ENCODE measurements at places on chromosomes 11 and 22.
A peak's percentile ranks its signal among the peaks of the same experiment; 100 is the strongest.

DNA sequence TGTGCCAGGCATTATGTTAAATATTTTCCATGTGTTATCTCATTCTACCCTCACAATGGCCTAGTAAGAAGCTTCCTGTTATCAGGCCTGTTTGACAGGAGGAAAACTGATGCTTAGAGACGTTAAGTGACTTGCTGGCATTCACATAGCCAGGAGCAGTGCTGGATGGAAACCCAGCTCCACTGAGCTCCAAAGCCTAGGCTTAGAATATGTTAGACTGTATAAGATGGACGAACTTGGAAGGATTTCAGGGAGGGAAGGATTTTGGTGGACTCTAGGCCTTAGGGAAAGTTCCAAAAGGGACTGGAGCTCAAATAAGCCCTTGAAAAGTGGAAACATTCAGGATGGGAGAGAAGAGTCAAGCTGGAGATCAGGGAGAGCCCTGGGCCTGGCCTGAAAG, 2.1 kb downstream of the CD44 start:
- peak; percentile 42 for DNase-seq

- no peak for DNase-seq
These were observed 45.6 kb upstream of the PLET1 start for GRCh38 chr11:112306230-112306629.

DNA sequence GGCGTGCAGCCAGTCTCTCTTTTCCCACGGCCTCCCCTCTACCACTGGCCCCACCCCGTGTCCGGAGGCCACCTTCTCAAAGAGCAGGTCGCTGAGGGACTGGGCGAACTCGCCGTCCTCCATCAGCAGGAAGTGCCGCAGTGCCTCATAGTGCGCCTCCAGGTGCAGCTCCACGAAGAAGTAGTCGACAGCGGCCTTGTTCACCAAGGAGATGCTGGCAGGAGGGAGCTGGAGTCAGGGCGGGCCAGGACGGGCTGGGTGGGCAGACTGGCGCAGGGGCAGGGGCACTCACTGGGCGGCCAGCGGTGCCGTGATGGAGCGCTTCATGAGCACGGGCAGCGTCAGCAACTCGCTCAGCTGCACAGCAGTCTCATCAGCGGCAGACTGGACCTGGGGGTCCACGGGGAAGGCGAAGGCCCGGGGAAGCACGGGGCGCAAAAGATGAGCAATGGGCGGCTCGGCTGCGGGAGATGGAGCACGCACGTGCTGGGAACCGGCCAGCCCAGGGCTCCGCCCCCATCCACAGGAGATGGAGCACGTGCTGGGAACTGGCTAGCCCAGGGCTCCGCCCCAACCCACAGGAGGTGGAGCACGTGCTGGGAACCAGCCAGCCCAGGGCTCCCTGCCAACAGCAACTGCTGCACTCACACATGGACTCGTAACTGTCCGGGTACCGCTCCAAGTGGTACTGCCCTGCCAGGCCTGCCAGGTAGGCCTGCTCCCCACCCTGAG, 18.4 kb downstream of the SELENOO start:
- DNase-seq = peak; percentile 61

DNA sequence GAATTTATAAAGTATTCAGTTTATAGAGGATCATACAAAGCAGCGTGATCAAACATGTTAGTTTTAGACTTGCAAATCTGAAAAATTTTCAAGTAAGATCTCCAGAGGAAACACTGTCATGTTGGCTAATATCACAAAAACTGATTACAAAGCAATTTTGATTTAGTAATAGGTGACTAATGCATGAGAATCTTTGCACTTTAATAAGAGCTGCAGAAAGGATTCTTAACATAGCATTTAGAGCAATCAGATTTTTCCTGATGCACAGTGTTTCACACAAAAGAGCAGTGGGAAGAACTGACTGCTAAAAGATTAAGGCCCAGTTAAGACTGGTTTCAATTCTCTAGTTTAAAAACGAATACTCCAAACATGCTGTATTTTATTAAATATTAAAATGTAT, 321.2 kb downstream of the GUCY1A2 start:
- DNase-seq = peak; percentile 66

- DNase-seq = peak; percentile 82
These were observed 824 bp upstream of the CBX6 start for GRCh38 chr22:38872831-38873248.

DNA sequence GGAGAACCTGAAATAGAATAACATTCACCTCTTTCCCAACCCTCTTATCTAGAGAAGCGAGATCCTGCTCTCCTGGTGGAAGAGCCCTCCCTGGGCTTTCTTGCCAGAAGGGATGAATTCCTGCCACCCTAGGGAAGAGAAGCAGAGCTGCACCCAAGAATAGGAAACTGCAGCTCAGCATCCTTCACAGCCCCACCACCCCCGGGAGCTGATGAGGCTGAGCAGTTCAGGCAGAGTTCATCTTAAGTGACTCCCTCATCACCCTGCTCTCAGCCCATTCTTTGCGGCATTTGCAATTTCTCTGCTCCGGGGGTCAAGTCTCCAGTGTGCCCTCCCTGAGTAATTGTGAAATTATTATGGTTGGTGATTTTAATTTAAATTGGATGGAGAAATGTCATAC, 514.9 kb downstream of the BUD13 start:
- DNase-seq = no peak

DNA sequence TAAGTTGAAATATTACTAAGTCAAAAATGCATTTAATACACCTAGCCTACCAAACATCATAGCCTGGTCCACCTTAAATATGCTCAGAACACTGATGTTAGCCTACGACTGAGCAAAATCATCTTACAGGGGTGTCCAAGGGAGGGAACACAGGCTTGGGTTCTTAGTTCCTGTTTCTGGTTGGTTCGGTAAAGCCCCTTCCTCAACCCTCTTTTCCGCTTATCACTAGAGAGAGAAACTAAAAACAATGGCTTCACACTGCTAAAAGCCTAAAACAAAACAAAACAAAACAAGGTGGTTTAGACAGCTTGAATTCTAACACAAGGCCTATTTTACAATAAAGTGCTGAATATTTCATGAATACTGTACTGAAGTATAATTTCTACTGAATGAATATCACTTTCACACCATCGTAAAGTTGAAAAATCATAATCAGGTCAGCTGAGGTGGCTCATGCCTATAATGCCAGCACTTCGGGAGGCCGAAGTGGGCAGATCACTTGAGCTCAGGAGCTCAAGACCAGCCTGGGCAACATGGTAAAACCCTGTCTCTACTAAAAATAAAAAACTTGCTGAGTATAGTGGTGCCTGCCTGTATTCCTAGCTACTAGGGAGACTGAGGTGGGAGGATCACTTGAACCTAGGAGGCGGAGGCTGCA, 118.0 kb downstream of the SIK3 start:
- DNase-seq = no peak

DNA sequence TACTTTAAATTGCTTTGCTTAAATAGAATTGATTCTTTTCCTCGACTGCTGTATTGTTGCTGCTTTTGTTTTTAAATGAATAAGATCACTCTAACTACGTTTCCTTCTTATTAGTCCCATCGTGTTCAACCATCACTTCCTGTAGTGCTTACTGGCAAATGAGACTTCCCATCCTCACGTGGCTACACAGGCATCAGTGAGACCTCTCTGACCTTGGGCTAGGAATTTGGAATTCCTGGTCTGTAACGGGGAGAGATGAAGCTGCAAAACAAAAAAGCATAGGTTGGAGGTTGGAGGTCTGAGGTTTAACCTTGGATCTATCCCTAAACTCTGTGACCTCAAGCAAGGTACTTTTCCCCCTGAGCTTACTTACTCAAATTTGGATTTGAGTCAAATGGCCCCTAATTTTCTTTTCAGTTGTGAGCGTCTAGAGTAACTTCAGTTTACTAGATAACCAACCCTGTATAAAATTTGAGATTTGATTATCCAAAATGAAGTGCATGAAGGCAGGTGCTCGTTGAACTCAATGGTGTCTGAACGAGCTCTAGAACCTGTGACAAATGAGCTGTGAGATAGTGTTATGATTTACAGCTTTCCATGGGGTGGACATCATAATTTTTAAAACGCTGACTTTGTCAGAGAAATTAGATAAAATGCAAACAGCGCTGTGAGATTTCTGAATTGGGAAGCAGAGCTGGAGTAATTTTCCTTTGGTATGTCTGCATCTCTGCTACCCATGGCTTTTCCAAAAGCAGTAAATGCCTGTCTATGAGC, 151.2 kb downstream of the DBX1 start:
- no peak for DNase-seq

DNA sequence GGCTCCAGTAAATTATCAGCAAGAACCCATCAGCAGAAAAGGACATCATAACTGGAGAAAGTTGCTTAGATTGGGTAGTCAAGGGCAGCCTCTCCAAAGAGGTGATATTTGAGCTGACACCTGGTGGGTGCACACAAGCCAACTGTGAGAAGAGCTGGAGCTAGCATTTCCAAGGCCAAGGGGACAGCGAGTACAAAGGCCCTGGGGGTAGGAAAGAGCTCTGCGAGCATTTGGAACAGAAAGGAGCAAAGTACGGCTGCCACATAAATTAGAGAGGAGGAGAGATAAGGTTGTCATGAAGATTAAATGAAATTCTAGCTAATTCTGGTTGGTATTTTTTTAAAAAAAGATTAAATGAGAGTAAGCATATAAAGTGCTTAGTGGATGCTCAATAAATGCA, 21.7 kb upstream of the SMCO4 start:
- no peak for DNase-seq

GRCh38 chr11:94853836-94854235, 85.7 kb downstream of the AMOTL1 start:
- no peak for DNase-seq

GRCh38 chr11:96169250-96169649, 173.7 kb downstream of the MAML2 start:
- DNase-seq = no peak

GRCh38 chr11:9607511-9607899, 34.0 kb downstream of the WEE1 start:
- DNase-seq = no peak

DNA sequence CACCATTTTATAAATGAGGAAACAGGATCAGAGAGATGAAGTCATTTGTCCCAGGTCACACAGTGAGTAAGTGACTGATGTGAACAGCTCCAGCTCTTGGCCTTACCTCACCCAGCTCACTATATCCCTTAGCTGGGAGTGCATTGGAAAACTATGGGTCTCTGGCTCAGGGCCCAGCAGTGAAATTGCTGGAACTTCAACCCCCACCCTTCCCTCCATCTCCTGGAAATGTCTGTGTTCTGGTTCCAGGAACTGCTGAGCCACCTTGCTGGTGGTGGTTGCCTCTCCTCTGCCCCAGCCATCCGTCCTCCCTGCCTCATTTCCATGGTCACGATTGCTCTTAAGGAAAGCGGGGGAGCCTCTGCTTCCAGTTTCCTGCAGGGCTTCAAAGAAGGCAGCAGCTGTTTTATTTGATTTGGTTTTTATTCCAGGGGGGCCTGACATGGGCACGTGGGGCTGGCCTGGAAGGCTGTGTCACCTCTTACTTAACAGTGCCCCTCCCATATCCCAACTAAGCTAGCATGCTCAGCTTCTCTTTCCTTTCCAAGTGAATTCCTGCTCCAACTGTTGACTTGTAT, 46.2 kb upstream of the CSTF3 start:
- no peak for DNase-seq

DNA sequence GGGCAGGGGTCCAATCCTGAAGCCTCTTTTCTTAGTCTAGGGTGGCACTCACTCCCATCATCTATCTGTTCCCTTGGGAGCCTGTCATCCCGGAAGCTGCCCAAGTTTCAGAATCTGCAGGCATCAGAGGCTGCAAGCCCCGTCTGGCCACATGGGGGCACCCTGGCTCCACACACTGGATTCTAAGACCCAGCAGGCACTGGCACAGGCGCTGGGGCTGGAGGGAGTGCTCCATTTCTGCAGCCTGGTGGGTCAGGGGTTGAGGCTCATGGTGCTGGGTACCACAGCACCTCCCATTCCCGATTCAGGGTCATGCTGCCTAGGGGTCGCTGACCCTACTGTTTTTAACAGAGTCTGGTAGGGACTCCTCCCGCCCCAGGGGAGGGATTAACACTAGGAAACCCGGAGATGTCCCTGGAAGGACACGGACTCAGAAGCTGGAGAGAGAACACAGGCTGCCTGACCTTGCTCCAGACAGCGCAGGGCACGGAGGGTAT, 243.9 kb upstream of the SYN3 start:
- peak; percentile 84 for DNase-seq

DNA sequence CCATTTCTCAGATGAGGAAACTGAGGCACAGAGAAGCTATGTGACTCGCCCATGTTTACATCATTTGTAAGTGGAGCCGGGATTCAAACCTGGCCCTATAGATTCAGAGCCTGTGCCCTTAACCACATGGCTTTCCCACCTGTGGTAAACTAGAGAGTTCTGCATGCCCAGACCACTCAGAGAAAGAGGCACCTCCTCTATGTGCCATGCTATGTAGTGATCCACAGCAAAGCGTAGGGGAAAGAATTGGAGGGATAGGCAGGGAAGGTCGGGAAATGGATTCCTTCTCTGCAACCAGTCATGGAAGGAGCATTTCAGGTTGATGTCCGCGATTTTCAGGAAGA, 15.4 kb upstream of the POU2AF2 start:
- no peak for DNase-seq

- no peak for DNase-seq
These were observed 27.5 kb upstream of the OR10G7 start for GRCh38 chr11:124068601-124069110.

DNA sequence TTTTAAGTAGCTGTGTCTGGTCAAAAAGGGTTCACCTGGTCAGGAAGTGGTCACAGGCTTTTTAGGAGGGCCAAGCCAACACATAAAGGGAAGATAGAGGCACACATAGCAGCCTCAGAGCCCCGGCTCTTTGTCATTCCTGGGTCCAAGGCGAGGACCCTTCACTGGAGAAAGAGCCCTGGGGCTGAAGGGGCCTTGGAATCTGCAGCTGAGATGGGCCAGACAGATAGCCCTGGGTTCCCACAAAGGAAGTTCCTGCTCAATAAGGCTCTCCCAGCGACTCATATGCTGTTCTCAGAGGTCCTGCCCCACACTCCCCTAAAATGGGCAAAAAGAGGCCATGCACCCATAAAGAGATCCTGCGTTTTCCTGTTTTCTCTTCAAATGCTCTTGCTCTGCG, 77.7 kb downstream of the LINC01488 start:
- DNase-seq = no peak

- DNase-seq = no peak
These were observed 71.5 kb upstream of the CD82 start for GRCh38 chr11:44493930-44494329.

Data from adipocyte (in vitro differentiated cells).